T-helper 17 cell (primary cell): ENCODE measurements at places on chromosomes 5 and 9.
A peak's percentile ranks its signal among the peaks of the same experiment; 100 is the strongest.

- no peak for DNase-seq
Observed at GRCh38 chr5:176412517-176413254, 3.7 kb downstream of the CLTB start.

DNA sequence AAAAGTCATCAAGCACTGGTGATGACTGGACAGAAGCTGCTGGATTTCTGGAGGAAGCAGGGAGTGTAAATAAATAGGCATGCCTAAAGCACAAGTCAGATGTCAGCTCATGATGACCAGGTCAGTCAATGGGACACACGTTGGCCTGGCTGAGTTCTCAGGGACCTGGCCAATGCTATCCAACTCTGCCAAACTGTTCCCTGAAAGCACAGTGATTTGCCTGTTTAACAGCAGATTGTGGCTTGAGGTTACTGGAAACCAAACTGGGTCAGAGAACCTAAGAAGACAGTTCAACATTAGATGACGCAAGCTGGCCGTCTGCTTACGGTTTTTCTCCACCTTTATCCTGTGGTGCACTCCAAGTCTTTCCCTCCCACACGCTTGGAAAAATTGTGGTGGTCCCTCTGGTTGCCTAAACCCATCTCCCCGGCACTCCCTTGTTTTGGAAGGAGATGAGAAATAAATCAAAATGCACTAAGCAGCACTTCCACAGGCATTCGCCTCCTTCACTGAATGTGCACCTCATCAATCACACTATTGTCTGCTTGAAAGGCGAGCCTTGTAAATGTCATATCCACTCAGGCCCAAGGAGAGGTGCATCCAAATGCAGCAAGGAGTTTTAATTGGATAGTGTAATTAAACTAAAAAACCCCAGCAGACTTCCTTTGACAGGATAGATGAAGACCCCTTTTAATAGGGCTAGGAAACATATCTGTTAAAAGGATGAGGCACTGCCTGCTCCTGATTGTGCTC lies 199.4 kb downstream of the GAPVD1 start:
- no peak for DNase-seq

DNA sequence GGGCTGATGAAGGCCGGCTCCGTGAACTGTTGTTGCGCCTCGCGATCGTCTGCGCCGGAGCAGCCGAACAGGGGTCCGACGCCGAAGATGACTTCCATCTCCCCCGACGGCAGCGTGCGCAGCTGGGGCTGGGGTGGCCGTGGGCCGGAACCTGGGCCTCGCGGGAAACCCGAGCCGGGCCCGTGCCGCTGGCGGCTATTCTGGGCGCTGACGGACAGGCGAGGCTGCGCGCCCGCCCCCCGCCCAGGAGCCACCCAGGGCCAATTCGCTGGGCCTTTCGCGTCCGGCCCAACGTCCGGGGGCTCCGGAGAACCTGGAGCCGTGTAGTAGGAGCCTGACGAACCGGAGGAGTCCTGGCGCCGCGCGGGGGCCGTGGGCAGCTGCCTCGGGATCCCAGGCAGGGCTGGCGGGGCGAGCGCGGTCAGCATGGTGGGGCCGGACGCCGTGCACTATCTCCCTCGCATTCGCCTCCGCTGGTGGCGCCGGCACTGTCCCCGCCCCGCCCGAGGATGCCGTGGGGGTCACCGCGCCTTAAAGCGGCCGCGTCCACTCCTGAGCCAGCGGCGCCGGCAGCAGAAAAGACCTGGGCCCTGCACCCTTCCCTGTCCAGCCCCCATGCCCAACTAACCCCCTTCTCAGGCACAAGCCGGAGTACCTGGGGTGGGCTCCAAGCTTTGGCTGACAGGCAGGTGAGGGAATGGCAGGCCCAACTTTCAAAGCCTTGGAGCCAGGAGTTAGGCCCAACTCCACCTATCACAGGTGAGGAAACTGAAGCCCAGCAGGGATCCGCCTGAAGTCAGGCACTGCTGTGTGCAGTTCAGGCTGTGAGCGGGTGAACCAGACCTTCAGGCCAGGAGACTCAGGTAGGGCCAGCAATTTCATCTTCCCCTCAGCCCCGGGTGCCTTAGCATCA lies at the start of gene PROB1:
Gene PROB1, minus strand, starts transcription at position 451 of the 913 bp plus-strand sequence. Its CDS starts 23 bp downstream, at position 428.
- DNase-seq, result no peak

- DNase-seq, result no peak
Observed at GRCh38 chr5:69167493-69167855, 524 bp downstream of the CCNB1 start.

DNA sequence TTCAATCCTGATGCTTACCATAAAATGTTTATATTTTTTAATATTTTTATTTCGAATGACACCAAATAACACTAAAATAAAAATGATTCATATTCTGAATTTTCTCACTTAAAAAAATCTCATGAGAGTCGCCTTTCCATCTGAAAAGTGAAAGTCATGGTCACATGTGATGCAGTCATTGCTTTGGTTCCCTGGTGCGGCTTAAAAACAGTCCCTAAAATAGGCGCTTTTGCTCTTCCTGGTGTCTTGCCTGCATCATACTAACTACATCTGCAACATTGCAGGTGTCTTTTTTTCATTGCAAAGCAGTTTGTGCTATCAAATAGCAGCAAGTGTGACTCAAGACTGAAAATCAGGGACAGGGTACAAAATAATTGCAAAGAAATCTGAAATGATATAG lies 185.2 kb upstream of the NREP start:
- DNase-seq, result no peak

DNA sequence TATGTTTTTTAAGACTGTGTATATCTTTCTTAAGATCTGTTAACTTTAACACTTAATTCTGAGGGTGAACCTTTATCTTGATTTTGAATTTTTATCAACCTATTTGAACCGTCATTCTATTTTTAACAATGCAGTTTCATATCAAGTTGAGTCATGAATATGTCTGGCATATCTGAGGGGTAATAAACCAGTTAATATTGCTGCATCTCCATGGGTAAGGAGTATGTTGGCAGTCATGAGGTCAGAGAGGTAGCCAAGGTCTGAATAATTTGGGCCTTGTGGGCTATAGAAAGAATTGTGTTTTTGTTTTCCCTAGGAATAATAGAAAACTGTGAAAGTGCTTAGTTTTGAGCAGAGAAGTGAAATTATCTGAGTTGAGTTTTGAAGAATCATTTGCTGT lies 419.0 kb downstream of the PLK2 start:
- DNase-seq, result no peak

- DNase-seq, result no peak
Observed at GRCh38 chr9:110526426-110526825, 53.1 kb downstream of the SVEP1 start.

- DNase-seq, result no peak
Observed at GRCh38 chr9:94900222-94901018, 173.9 kb downstream of the AOPEP start.

- peak; percentile 25 for DNase-seq
Observed at GRCh38 chr5:133610489-133611356, 1.6 kb downstream of the FSTL4 start.

GRCh38 chr9:36191290-36191645 lies 547 bp downstream of the CLTA start:
- DNase-seq, result peak; percentile 25

DNA sequence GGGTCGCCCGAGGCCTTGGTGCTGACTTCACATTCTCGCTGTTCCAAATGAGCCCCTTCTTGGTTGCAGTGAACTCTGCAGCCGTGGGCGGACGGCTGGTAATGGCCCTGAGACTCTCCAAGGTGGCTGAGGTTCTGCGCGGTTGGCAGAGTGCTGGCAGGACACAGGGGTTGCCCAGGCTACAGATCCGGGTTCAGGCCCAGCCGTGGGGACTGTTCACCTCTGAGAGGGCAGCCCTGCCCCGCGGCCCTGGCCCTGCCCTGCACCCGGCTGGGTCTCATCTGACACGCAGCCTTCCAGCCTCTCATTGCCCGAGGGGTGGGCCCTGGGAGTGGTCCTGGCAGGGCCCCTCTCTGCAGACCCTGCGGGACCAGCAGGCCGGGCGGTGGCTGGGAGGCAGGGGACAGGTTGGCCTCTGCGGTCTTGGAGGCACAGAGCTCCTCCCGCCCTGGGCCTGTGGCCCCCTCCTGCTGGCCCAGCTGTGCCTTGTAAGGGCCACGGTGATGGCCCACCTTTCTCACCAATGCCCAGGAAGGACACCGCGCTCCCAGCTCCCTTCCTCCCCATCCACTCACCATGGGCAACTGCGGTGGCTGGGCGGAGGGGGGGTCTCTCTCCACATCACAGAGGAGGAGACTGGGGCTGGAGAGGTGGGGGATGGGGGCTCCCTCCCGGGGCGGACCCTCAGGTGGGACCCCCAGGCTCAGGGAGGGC lies 51.6 kb downstream of the AHRR start:
- no peak for DNase-seq

DNA sequence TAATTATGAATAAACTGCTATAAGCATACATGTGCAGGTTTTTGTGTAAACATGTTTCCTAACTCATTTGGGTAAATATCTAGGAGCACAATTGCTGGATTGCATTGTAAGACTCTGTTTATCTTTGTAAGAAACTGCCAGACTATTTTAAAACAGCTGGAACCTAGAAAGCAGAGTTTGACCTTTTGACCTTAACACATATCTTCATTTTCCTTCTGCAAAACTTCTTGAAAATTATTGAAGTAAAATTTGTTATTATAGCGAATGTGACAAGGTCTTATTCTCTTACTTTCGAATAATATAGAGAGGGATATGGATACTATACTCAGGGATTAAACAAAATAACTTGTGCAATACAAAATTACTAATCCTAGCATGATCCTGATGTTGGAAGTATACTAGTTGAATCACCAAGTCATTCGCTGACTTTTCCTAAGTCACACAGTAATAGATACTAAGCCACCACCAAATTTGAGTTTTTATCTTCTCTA lies 3.2 kb upstream of the ANXA1 start:
- no peak for DNase-seq

GRCh38 chr5:129904667-129905472 lies 605 bp downstream of the CHSY3 start:
- no peak for DNase-seq

DNA sequence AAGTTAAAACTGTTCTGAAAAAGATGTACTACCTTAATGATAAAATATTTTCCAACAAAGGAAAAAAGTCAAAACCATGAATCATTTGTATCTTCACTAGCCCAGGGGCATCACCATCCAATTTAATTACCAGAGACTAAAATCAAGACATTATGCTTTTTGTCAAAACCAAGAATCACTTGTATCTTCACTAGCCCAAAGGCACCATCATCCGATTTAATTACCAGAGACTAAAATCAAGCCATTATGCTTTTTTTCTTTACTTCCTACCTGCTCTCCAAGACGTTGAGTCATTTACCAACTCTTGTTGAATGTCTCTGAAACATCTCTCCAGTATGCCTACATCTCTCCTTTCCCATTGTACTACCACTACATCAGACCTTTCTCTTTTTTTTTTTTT lies 37.9 kb downstream of the FBXO38 start:
- no peak for DNase-seq

GRCh38 chr5:74627646-74628279 lies 12.8 kb downstream of the ENC1 start:
- no peak for DNase-seq

GRCh38 chr9:138105561-138106505 lies 228.3 kb downstream of the CACNA1B start:
- no peak for DNase-seq

DNA sequence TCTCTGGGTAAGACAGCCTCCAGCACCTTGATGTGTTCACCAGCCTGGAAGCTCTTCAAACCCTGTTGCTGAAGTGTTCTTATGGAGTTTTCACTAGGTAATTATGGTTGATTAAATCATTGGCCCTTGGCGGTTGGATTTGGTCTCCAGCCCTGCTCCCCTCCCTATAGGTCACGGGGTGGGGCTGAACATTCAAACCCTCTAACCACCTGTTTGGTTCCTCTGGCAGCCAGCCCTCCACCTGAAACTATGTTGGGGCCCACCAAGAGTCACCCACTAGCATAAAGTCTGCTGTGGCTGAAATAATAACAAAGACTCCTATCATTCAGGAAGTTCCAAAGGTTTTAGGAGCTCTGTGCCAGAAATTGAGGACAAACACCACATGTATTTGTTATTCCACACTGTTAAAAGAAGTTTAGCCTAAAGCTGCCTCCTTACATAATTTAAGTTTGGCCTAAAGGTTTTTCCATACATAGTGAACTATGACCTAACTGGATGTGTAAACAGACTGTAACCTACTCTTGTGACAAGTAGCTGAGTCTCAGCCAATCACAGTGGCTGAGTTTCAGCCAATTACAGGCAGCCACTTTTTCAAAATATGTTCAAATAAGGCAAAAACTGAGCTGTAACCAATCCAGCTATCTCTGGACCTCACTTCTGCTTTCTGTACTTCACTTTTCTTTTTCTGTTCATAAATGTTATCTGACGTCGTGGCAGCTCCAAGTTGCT lies 34.8 kb downstream of the TMEM252 start:
- DNase-seq, result no peak

DNA sequence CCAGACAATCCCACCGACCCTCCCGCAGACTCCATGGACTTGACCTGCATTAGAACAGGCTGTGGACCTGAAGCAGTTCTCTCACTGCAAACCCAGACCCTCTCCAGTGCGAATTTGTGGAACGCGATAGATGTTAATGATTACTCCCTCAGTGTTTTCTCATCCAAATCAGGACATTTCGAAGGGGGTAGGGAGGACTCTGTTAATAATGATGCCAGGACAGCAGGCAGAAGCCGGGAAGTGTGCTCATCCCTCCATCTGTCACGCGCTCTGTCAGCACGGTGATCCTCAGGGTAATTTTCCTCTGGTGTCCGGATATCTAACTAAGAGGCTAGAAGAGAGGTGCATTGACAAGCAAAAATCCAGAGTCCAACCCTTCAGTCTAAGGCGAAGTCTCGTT lies 18.8 kb downstream of the RAPGEF1 start:
- no peak for DNase-seq

- DNase-seq, result no peak
Observed at GRCh38 chr5:78972654-78973428, 12.3 kb downstream of the ARSB start.

- no peak for DNase-seq
Observed at GRCh38 chr5:143642791-143643190, 169.2 kb upstream of the HMHB1 start.

GRCh38 chr5:131679911-131680310 lies 44.9 kb upstream of the RAPGEF6 start:
- DNase-seq, result no peak

DNA sequence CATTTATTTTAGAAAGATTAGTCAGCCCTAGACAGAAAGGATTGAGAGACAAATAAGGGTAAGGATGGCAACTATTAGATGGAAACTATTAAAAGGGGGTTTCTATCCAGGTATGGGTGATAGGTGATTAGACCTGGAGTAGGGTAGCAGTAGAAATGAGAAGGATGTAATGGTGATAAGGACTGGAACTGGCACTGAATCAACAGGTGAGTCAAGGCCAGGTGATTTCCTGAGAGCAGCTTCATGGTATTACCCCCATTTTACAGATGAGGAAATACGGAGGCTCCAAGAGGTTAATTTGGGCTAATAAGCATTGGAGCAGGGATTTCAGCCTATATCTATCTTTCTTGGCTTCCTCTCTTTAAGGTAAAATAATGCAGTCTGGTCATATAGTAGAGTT lies 55.7 kb downstream of the CAST start:
- DNase-seq, result no peak

DNA sequence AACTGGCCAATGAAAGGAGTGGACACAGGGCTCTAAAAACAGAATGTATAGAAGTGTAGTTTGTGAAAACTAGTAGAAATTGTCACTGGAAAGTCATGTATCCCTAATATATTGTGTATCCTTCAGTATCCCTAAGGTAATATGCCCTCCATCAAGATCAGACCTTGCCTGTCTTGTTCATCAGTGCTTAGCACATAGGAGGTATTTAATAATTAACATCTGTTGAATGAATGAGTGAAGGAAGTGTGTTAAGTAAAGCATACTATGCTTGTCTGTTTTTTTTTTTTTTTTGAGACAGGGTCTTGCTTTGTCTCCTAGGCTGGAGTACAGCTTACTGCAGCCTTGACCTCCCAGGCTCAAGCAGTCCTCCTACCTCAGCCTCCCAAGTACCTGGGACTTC lies 15.8 kb downstream of the GAPVD1 start:
- DNase-seq, result no peak

GRCh38 chr5:52853650-52854049 lies 65.9 kb downstream of the ITGA1 start:
- DNase-seq, result no peak
